ENCODE measurements at places on chromosomes 6 and 20.

DNA sequence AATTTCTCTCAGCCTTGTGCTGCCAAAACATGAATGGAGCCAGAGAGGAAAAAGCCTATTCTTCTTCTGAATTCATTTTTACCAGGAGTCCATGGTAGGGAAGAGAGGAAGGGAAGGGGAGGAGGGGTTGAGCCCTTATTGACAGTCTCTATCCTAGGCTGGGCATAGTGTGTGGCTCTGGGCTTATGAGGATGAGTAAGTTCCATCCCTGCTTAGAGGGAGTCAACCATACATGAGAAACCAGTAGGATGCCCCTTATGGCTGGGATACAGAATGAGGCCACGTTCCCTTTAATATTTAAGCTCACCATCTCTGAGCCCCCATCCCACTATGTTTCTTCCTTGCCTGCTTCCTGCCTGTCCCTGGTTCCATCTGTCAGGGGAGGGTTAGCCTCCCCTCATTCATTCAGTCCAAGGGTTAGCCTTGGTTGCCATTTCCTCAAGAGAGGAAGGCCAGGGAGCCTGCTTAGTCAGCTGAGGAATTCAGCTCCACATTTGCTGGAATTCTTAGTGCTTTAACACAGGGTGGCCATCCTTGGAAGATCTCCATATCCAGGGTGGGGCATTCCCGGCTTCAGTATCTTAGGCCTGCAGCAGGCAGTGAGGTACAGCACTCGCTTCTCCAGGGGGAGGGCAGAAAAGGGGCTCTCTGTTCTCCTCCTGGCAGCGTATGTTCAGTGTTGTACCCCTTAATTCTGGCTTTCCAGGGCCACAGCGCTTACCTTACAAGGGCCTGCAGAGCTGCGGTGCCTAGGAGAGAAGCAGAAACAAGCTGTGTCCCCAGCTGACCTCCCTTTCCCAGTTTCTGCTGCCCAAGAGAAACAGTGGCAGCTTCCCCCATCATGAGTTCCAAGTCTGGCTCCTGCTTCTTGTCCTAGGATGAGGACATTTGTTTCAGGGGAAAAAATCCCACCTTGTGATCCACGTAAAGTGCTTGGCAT, 12.5 kb downstream of the SIRT5 start:
- DNase-seq: no peak

- DNase-seq: no peak
Measured at GRCh38 chr20:53657732-53658131, 64.1 kb upstream of the ZNF217 start.

GRCh38 chr6:145028144-145028818, 707.0 kb downstream of the EPM2A start:
- no peak for DNase-seq

GRCh38 chr6:14055541-14055940, 62.0 kb upstream of the CD83 start:
- peak; percentile 36 for DNase-seq

GRCh38 chr6:170274713-170275560, 15.9 kb downstream of the DLL1 start:
- no peak for DNase-seq

- no peak for DNase-seq
Measured at GRCh38 chr20:5719861-5720403, 30.3 kb upstream of the SHLD1 start.

GRCh38 chr6:22157233-22157632, 139.6 kb downstream of the PRL start:
- no peak for DNase-seq

DNA sequence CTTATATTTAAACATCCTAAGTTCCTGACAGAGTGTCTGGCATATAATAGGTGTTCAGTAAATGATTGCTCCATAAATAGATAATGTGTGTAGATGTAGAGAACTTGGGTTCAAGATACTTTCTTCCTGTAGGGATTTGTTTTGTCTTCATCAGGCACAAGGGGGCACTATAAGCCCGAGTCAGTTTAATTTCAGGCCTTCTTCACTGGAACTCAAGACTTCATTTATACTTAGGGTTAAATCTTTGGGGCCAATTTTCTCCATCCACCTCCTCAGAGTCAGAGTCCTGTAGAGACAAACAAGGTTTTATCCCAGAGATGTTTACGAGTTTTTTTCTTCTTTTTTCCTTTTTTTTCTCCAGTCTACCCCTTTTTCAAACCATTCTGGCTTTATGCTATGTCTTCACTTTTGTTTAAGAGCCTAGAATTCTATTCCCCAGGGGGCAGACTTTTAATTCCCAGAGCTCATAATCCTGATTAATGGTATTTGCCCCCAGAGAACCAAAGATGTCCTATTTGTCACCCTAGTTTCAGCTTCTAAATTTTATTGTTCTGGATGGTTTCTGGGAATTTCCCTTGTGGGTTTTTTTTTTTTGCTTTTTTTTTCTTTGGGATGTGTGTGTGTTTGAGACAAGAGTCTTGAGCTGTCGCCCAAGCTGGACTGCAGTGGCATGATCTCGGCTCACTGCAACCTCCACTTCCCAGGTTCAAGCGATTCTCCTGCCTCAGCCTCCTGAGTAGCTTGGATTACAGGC, 88.4 kb downstream of the HFE start:
- no peak for DNase-seq

GRCh38 chr6:27777126-27777525, 135.1 kb downstream of the OR2B2 start:
- no peak for DNase-seq

DNA sequence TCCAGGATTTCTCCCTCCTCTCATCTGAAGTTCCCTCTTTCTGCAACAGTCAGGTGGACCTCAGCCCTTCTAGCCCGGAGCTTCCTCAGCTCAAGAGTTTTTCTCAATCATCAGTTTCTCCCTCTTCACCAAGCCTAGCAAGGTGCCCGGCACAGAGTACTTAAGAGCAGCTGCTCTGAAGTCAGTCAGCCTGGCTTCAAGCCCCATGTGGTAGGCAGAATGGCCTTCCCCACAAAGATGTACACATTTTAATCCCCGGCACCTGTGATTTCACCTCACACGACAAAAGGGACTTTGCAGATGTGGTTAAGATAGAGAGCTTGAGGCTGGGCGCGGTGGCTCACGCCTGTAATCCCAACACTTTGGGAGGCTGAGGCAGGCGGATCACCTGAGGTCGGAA, 15.1 kb upstream of the RBPJL start:
- DNase-seq: no peak

DNA sequence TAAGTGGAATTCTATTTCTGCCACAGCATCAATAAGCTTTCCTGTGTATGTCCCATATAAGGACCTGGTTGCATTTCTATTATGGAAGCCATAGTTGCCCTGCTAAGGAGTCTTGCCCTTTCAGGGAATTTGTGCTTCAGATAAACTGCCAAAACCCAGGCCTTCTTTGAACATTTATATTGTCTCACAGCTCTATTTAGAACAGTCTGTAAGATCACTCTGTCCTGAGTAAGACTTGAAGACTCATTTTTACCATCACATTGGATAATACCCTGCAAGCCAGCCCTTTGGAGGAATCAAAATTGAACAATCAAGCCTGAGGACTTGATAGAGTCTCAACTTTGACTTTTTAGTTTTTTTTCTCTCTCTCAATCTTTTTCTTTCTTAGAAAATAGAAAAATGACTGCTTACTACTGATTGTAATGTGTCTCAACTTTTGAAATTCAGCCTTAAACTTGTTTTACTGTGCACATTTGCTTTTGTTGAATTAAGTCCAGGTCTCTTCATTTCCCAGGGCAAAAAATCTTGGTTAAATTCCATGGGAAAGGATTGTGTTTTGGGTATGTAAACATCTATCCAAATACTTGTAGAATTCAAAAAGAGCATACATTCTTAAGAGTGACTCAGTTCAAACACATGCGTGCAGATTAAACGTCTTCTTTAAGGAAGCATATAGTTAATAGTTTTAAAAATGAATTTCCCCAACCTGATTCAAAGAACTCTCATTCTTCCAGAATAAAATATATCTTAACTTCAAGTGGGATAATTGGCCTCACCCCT, 91.2 kb downstream of the PLCB1 start:
- DNase-seq: no peak

DNA sequence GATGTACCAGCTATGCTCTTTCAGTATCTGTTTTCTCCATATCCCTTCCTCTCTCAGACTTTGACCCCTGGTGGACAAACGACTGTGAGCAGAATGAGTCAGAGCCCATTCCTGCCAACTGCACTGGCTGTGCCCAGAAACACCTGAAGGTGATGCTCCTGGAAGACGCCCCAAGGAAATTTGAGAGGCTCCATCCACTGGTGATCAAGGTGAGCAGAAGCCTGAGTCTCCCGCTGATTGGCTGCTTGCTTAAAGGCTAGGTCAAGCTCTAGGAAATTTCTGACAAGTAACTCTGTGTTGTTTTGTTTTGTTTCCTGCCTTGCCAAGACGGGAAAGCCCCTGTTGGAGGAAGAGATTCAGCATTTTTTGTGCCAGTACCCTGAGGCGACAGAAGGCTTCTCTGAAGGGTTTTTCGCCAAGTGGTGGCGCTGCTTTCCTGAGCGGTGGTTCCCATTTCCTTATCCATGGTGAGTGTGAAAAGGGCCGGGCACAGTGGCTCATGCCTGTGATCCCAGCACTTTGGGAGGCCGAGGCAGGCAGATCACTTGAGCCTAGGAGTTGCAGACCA, 28.6 kb downstream of the C6orf89 start:
- no peak for DNase-seq

DNA sequence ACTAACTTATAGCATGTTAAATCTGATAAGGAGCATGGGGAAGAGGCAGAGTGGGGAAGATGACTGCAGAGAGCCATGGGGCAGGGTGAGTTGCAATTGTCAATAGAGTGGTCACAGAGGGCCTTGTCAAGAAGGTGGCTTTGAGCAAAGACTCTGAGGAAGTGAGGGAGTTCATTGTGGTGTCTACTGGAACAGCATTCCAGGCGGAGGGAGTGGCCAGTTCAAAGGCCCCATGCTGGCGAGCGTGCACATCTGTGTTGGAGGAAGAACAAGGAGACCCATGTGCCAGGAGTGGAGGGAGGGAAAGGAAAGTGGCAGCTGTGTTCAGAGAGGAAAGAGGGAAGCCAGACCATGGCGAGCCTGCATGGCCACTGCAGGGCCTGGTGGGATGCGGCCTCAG, 15.8 kb upstream of the GPR6 start:
- no peak for DNase-seq

- DNase-seq: no peak
Measured at GRCh38 chr6:11209906-11210305, 22.6 kb downstream of the NEDD9 start.

GRCh38 chr20:55790178-55790577, 215.1 kb downstream of the CBLN4 start:
- no peak for DNase-seq

DNA sequence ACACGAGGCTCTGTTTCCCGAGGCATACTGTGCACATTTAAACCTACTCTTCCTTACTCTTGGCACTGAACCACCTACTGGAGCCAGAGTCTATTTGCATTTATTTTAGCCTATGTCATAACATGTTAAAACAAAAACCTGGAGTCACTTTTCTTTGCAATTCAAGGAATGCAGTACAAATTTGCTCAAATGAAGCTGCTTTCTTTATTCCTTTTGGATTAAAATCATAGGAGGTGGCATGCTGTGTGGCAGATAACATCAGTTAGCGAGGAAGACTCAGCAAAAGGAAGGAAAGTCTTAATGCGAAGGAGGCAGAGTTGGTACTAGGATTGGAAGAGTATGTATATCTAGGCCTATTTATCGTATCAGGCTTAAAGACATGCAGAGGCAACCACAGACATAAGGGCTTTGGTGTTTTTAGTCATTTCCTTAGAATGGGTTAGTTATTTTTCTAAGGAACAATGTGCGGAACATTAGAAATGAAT, 92.9 kb downstream of the SAMD3 start:
- no peak for DNase-seq

- no peak for DNase-seq
Measured at GRCh38 chr20:25254986-25255680, 7.2 kb downstream of the PYGB start.

DNA sequence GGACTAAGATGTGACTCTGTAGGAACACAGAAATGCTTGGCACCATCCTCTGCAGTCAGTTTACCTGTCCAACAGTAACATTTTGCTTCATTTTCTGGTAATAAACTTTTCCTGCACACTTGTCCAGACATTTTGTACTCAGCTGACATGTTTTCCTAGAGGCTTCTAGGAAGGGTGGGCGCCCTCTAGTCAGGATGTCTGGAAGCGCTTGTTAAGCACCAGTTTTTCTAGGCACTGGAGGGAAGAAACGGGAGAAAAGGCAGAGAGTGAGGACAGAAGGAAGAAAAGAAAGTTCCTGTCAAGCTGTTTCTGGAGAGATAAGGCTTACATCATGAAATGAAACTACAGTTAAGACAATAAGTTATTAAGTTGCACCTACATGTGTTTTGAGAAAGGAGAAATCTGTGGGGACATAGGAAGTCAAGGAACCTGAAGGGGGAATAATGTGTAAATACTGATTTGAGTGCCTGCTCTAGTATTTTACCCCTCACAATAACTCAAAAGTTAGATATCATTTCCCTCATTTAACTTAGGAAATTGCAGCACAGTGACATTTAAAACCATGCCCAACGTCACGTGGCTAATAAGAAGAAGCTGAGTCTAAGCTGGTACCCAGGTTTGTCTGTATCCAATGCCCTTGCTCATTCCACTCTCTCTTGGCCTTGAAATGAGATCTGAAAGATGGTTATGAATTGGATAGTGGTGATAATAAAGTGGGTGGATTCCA, 42.7 kb upstream of the TNFRSF21 start:
- no peak for DNase-seq

- no peak for DNase-seq
Measured at GRCh38 chr6:148829415-148830101, 82.7 kb downstream of the UST start.

- no peak for DNase-seq
Measured at GRCh38 chr6:106077881-106078280, 8.3 kb upstream of the PRDM1 start.

DNA sequence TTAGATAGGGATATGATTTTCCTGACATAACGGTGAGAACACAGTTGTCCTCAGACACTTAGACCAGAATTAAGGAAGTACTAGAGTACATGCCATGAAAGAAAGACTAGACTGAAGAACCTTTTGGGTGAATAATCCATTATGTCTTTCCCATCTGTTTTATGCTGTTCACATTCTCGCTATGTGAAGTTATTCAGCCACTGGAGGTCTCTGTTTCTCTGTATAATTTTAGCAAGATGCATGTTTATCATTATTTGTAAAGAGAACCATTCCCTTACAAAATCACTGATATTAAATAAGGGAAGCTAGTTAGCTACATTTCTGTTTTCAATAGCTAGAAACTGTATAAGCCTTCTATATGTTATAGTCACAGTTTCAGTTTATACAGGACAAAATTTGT, 391.9 kb downstream of the CD109 start:
- DNase-seq: no peak

GRCh38 chr6:67875877-67876383, 759.2 kb upstream of the ADGRB3 start:
- DNase-seq: no peak

GRCh38 chr6:7452898-7453297, 63.3 kb downstream of the RIOK1 start:
- DNase-seq: no peak

DNA sequence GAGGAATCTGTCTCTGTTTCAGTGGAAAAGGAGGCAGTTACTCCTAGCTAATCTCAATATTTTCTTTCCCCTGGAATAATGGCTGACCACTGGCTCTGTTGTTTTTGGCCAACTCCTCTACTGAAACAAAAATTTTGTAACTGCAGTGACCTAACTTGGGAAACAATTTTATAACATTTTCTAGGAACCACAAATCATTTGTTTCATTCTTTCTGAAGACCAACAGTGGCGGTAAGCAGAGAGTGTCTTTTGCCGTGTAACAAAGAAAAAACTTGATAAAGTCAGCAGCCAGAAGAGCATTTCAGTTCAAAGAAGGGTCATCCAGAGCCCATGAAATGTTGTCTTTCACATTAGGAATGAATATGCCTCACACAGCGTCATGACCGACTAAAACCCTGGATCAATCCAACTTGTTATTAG, 11.8 kb upstream of the BFSP1 start:
- no peak for DNase-seq
